NCI-H345 (cell line): ENCODE measurements at places on chromosomes 13 and 19.

DNA sequence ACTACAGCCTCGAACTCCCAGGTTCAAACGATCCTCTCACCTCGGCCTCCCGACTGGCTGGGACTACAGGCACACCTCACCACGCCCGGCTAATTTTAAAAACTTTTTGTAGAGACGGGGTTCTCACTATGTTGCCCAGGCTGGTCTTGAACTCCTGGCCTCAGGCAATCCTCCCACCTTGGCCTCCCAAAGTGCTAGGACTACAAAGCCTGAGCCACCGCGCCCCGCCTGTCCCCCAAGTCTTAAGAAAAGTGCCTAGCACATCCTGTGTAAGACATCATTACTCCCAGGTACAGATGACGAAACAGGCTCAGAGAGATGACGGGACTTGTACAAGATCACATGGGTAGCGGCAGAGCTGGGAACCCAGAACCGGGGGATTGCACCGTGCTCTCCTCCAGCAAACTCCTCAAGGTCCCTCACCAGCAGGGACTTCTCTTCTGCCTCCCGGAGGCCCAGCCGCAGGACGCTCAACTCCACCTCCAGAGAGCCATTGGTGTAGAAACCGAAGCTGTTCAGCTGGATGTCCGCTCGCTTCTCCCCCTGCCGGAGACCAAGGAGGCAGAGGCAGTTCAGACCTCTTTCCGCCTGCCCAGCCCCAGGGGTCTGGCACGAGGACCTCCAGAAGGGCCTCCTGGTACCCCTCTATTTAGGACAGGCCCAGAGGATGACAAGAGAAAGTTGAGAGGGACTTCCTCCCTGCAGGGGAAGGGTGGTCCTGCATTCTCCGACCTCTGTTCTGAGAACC, 1.0 kb downstream of the GPR108 start:
- DNase-seq, result peak; percentile 59

- DNase-seq, result peak; percentile 93
These were observed 121.1 kb downstream of the NHLRC3 start for GRCh38 chr13:39159393-39159792.

GRCh38 chr19:8512115-8512967, 1.6 kb downstream of the ZNF414 start:
- DNase-seq, result no peak

DNA sequence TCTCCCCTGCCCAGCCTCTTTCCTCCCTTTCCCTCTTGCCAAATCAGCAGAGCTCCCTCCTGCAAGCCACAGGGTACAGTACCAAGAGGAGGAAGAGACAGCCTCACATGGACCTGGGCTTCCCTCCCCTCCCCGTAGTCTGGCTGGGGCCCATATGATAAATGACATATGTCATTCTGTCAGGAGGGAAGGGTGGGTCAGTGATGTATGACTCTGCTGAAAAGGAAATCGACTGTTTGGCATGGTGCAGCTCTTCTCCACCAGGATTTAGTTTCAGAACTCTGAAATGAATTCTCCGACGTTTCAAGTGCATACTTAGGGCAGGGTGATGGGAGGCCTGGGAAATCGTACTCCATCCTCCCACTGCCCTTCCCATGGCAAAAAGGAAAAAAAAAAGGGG, 9.8 kb downstream of the TSHZ3 start:
- no peak for DNase-seq

- DNase-seq, result no peak
These were observed 24.9 kb upstream of the SIGLEC11 start for GRCh38 chr19:49985871-49986270.

- DNase-seq, result peak; percentile 10
These were observed 222.8 kb upstream of the NBEA start for GRCh38 chr13:34719060-34719875.

- no peak for DNase-seq
These were observed 2715.0 kb upstream of the PCDH20 start for GRCh38 chr13:64130600-64130999.

DNA sequence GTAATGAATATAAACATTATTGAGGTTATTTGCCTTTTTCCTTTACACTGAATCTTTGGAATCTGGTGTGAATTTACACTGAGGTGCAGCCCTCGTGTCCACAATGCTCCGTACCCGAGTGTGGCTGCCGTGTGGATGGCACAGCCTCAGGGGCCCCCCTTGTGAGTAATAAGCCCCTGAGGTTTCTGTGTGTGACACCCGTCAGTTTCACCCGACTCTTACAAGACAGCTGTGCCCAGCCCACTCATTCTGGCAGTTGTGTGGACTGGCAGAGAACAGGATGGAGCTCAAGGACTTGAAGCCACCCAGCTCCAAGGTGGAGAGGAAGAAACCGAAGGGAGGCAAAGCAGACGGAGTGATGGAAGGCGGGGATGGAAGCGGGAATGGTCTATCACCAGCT, 7.8 kb downstream of the PROZ start:
- no peak for DNase-seq

DNA sequence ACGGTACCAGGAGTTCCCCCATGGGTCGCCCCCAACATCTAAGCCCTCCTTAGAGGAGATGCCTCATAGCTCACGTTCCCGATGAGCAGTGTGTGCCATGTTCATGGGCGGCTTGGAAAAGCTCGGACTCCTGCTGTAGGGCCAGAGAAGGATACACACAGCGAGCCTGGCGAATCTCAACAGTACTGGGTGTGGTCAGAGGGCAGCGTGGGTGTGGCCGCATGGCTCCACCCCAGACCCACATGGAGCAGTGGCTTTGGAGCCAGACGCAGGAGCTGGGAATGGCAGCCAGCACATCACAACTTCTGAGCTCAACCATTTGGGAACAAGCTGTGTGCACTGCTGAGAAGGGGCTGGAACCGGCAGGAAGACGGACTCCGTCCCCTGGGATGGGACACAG, 15.6 kb downstream of the CAPS start:
- DNase-seq, result no peak

- no peak for DNase-seq
These were observed 1.3 kb upstream of the FFAR1 start for GRCh38 chr19:35346193-35347052.

GRCh38 chr19:41192574-41193429, at the start of gene CYP2S1:
Gene CYP2S1 (plus strand): TSS chr19:41193219. CDS start chr19:41193265, 46 bp downstream.
- DNase-seq, result no peak

- no peak for DNase-seq
These were observed 450 bp downstream of the NDUFA11 start for GRCh38 chr19:5903056-5903623.

DNA sequence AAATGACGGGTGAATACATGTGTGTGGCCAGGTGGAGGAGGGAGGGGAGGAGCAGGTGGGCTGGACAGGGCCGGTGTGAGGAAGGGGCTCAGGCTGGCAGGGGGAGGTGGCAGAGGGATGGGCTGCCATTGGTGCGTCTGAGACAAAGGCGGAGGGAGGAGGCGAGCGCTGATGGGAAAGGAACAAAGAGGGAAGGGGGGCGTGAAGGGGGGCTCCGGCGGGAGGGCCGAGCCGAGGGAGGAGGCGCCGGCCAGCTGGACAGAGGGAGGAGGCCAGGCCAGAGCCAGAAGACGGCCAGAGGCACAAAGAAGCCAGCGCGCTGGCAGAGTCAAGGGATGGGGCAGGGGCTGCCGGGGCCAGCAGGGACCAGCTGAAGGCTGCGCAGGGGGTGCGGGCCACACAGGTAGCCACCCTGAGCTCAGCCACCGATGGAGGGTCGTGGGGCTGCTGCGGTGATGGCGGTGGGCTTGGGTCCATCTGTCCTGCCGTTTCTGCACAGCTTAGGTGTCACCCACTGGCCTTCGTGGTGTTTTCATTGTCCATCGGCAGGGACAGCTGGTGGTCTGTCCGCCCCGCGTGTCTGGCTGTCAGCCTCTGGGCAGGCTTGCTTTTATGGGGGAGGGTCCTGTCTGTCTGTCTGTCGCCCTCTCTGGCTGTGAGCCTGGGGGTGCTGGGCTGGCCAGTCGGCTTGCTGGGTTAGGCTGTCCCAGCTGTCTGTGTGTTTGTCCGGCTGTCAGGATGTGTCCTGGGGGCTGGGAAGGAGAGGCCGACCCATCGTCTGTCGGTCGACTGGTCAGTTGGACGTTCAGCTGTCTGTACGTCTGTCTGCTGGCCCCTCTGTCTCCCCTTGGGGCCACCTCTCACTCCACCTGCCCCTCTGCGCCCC, 2.2 kb downstream of the APC2 start:
- no peak for DNase-seq

- no peak for DNase-seq
These were observed 43.2 kb downstream of the N4BP2L1 start for GRCh38 chr13:32384702-32385101.

- DNase-seq, result no peak
These were observed 20.5 kb upstream of the C1QTNF9 start for GRCh38 chr13:24288870-24289269.

GRCh38 chr13:40969169-40969901, 49.8 kb downstream of the ELF1 start:
- DNase-seq, result no peak

DNA sequence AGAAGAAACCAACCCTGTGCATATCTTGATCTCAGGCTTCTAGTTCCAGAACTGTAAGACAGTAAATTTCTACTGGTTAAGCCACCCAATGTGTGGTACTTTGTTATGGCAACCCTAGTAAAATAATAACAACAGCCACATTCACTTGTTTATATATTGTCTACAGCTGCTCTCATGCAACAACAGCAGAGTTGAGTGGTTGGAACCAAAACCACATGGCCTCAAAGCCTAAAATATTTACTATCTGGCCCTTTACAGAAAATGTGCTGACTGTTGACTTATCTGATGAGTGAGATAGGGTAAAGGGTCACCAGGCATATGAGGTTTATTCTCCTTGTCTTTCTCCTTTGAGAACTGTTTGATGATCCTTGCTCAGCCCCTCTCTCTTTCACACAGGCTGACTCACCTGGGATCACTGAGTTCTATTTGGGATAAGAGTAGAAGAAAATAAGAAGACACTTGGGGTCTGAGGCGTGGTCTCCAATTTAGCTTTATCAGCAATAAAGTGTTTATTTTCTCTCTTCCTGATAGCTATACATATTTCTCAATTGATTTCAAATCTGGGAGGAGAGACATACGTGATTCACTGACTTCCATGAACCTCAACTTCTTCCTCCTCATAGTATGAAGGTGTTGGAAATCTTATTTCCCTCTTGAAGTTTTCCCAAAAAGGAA, 227.5 kb upstream of the STARD13 start:
- DNase-seq, result no peak

- DNase-seq, result no peak
These were observed 43.3 kb downstream of the SKA3 start for GRCh38 chr13:21133077-21133476.

GRCh38 chr13:36750461-36750860, 68.6 kb upstream of the RFXAP start:
- no peak for DNase-seq

DNA sequence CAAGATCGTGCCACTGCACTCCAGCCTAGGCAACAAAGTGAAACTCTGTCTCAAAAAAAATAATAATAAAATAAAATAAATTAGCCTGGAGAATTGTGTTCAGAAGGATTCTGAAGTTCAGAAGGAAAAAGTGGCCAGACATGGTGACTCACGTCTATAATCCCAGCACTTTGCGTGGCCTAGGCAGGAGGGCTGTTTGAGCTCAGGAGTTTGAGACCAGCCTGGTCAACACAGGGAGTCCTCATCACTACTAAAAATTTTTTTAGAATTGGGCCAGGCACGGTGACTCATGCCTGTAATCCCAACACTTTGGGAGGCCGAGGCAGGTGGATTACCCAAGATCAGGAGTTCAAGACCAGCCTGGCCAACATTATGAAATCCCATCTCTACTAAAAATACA, 6.0 kb downstream of the RDH8 start:
- no peak for DNase-seq

DNA sequence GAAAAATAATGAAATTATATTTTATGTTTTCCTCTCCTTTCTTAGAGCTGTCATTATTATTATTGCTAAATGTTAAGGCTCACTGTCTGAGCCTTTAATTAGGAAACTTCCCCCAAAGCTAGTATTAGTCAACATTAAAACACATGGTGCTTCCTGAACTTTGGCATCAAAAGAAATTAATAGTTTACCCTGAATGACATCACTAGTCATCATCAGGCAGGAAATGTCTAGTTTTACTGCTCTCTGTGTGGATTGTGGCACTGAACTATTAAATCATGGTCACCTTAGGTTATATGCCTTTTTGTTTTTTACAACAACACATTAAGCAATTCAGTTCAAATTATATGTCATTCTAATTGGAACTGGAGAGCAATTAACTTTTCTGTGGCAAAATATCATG, 595.5 kb downstream of the SLITRK1 start:
- no peak for DNase-seq

DNA sequence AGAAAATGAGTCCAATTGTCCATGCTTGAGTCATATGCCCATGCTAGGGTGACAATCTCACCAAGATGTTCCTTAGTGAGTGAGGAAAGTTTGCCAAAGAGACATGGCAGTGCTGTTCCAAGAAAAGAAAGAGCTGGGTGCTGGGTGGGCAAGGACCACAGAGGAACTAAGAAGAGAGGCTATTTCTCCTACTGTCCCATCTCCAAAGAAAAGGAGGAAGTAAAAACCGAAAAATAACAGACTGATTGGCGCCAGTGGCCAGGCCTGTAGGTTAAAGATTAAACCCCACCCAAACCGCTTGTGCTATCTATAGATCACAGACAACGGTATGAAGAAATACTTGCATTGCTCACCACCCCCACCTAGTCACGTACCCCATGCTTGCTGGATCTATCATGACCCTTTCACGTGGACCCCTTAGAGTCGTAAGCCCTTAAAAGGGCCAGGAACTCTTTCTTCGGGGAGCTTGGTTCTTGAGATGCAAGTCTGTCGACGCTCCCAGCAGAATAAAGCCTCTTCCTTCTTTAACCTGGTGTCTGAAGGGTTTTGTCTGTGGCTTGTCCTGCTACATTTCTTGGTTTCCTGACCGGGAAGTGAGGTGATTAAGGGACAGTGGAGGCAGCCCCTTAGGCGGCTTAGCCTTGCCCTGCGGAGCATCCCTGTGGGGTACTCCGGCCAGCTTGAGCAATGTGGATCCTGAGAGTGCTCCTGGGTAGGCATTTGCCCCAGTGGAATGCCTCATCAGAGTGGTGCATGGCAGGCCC, 606.5 kb downstream of the UQCRFS1 start:
- no peak for DNase-seq

DNA sequence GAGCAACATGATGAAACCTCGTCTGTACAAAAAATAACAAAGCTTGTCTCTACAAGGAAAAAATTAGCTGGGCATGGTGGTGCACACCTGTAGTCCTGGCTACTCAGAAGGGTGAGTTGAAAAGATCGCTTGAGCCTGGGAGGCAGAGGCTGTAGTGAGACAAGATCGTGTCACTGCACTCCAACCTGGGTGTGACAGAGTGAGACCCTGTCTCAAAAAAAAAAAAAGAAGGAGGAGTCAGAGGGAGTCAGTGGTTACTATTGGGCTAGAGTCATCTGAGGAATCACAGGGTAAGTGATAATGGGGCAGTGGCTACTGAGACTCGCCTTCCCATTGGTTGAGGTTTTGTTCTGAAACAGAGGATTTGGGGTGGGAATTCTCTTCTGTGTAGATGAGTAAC, 1.9 kb upstream of the GPI start:
- peak; percentile 19 for DNase-seq

GRCh38 chr19:8456064-8456463, 11.3 kb downstream of the HNRNPM start:
- no peak for DNase-seq

DNA sequence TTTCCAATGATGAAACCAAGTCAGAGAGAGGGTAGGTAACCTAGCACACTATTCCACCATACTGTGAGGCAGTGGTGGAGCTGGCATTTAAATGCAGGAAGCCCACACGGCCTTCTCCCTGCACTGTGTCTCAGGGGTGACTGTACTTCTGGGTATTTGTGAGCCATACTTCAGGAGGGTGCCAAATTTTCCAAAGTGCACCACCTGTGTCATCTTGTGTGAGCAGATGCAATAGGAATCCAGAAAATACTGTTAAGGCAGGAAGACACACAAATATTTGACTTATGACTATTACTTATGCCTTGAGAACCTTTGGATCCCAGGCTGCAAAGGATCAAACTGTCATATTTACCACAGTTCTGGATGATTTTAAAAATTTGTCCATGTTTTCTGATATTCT, 17.3 kb downstream of the ZNF229 start:
- DNase-seq, result no peak
